ENCODE measurements at places on chromosomes 2 and 18. TPM values are rescaled to one million over a fixed set of nuclear protein-coding genes. Genes with fewer than 3 reads are reported as not detected.

ALPP gene
- total RNA-seq = 0.45 TPM

RAX gene
- not detected for total RNA-seq

CHRND gene
- not detected for total RNA-seq

GRCh38 chr2:176558574-176559140 lies 289.4 kb downstream of the MTX2 start:
- no peak for DNase-seq
- H3K27ac ChIP-seq = no peak overlapping the region
- no peaks in the 10 kb centered on the region for H3K36me3 ChIP-seq
- peaks cover 93% of the 10 kb centered on the region for H3K27me3 ChIP-seq
- H3K4me1 ChIP-seq = peaks cover 14% of the 10 kb centered on the region

GRCh38 chr2:238133499-238134392 lies 4.7 kb upstream of the KLHL30 start:
- H3K27ac ChIP-seq = no peak overlapping the region
- no peaks in the 10 kb centered on the region for H3K27me3 ChIP-seq
- H3K36me3 ChIP-seq = no peaks in the 10 kb centered on the region
- DNase-seq = no peak
- H3K4me3 ChIP-seq = no peak overlapping the region
- peaks cover 3% of the 10 kb centered on the region for H3K4me1 ChIP-seq

DNA sequence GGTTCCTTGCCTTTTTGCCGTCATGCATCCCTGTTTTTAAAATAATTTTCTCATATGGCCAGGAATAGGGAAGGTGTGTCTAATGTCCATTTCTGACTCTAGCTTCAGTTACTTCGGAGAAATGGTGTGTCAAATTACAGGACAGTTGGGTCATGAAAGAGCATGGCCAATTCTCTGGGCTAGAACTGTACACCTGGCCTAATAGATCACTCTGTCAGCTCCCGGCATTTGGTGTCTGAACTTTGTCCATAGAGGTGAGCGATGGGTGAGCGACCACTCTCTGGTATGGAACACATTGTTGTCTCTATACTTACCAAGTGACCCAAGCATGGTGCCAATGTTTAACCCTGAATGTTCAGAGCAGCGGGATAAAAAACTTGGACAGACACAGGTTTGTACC lies 38.3 kb upstream of the ASB18 start:
- H3K27me3 ChIP-seq = peaks cover 39% of the 10 kb centered on the region
- DNase-seq = no peak
- no peaks in the 10 kb centered on the region for H3K4me1 ChIP-seq
- H3K36me3 ChIP-seq = no peaks in the 10 kb centered on the region
- no peak overlapping the region for H3K4me3 ChIP-seq

- no peak overlapping the region for H3K27ac ChIP-seq
- DNase-seq = no peak
- no peaks in the 10 kb centered on the region for H3K36me3 ChIP-seq
- H3K4me1 ChIP-seq = no peaks in the 10 kb centered on the region
- no peaks in the 10 kb centered on the region for H3K27me3 ChIP-seq
- no peak overlapping the region for H3K4me3 ChIP-seq
Observed at GRCh38 chr2:6510532-6510931, 355.2 kb downstream of the CMPK2 start.

Measured in T-helper 17 cell (primary cell).